ENCODE measurements at places on chromosomes 1 and 21.

DNA sequence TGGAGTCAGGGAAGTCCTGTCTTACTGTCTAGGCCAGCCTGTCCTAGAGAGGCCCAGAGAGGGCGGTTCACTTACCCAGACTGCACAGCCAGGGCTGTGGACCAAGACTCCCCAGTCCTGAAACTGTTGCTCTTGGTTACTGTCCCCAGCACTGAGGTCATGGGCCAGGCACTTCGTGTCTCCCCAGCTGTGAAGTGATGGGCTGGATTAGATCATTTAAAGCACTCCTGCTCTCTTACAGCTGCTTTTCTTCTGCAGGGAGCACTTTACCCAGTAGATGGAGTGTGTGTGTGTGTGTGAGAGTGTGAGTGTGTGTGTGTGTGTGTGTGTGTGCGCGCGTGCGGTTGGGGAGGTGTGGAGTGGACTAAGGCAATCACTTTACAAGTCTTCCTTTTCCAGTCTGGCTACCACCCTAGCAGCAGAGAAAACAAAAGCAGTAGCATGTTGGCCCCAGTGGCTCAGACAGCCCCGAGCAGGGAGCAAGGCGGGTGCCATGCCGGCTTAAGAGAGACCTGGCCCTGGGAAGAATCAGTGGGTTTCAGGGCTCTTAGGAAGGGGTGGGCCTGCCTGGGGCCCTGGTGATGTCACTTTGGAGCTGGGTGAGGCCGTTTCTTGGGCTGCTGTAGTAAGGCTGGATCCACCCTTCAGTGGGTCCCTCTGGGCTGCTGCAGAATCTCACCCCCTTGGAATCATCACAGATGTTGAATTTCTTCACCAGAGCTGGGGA is 2.4 kb downstream of the SPSB1 start:
- peak; percentile 37 for ATAC-seq

DNA sequence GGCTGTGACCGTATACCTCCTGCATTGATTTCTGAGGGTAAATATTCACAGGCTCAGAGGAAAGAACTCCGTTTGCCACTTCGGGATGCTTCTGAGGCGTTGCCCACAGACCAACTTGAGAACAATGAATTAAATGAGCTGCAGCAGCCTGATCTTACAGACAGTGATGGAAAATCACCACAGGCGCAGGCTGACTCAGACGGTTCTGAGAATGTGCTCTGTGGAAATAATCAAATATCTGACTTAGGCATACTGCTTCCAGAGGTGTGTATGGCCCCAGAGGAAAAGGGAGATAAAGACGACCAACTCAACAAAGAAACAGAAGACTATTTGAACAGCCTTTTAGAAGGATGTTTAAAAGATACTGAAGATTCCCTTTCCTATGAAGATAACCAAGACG is 76.7 kb upstream of the SCCPDH start:
- no peak for ATAC-seq

DNA sequence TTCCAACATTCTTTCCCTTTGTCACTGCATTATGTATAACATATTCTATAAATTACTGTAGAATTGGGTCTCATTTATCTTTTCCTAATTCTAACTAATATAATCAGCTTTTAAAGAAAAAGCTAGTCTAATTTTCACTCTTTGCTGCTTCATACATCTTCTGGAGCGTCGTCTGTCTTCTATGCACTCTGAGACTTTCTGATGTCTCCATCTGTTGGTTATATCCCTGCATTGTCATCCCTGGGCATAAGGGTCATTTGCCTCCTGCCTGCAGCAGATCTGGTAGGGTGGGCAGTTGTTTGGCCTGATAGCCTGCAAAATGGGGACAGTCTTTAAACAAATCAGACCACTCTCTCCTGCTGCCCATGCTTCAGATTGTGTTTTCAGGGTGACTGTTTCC is 40.8 kb upstream of the DYNLT5 start:
- ATAC-seq = no peak

DNA sequence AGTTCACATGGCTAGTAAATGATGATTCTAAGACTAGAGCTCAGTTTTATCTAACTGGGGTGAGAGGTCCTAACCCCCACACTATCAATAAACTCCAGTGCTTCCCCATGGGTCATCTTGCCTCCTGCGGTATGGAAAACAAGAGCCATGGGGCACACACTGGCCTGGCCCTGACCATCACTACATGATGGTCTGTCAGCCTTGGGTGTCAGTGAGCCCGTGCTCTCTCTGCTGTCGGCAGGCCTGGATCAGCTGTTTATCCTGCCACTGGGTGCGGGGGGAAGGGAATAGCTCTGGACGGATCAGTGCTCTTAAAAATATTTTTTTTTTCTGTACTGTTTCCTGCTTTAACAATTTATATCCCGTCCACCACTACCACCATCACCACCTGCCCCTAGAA is 255.0 kb upstream of the ADGRL2 start:
- ATAC-seq = no peak

DNA sequence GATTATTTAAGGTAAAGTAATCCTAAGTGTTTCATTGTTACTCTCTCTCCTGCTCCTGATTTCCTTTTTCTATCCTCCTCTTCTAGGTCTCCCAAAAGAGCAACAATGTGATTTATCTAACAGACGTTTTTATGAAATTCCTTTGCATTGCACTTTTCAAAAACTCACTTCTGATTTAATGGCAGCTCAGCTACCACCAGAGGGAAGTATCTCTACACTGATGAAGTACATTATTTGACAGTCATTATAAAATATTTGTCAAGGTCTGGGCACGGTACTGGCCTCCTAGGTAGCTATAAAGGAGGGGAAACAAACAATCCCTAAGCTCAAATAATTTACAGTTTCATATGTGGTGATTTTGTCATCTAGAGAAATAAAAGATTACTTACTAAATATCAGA is 15.6 kb downstream of the TMPRSS15 start:
- no peak for ATAC-seq

- no peak for ATAC-seq
These were observed 34.6 kb downstream of the MAPKAPK2 start for GRCh38 chr1:206719169-206719839.

DNA sequence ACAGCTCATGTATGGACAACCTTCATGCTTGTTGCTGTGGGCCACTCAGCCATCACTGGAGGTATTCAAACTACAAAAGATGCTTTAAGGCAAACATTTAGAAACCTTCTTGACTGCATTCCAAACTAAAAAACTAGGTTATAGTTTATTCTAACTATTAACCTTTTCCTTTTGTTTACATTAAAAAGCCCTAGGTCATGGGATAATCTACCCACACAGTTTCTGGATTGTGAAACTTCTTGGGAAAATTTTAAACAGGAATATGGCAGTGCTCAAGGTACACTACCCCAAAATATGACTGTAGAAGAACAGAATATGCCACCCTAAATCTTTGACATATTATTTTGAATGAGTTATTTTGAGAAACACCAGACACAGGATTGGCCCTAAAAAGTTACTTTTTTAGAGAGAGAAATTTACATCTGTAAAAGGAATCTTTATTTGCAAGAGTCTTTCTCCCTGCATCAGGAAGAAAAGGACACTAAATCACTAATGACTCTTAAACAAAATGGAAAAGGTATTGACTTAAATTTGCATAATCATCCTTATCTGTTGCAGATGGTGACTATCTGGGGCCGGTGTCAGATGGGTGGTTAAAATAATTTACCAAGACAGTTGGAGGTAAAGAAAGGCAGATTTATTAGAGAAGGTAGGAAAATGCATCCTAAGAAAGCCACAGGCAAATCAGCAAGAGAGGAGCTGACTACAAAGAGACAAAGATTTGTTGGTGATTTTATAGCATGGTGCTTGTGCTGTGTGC is 25.1 kb upstream of the NUF2 start:
- no peak for ATAC-seq

- ATAC-seq = peak; percentile 64
These were observed 13.8 kb upstream of the POGZ start for GRCh38 chr1:151472856-151473731.

- no peak for ATAC-seq
These were observed 45.4 kb downstream of the NPHS2 start for GRCh38 chr1:179530352-179530751.

DNA sequence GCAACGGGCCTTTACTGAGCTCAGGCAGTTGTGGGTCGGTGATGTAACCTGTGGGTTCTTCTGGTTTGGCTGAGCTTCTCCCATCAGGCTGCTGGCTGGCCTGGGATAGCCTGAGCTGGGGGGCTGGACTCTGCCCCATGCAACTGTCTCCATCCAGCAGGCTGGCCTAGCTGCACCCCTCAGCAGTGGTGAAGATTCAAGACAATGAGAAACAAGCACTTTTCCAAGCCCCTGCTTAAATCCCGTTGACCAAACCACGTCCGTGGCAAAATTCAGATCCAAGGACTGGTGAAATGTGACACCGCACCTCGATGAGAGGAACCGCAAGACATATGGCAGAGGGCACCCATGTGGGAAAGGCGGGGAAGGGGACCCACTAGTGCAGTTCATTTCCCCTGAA is 25.6 kb downstream of the PRSS38 start:
- ATAC-seq = no peak

- ATAC-seq = no peak
These were observed 430.9 kb downstream of the LTN1 start for GRCh38 chr21:28561772-28562171.

DNA sequence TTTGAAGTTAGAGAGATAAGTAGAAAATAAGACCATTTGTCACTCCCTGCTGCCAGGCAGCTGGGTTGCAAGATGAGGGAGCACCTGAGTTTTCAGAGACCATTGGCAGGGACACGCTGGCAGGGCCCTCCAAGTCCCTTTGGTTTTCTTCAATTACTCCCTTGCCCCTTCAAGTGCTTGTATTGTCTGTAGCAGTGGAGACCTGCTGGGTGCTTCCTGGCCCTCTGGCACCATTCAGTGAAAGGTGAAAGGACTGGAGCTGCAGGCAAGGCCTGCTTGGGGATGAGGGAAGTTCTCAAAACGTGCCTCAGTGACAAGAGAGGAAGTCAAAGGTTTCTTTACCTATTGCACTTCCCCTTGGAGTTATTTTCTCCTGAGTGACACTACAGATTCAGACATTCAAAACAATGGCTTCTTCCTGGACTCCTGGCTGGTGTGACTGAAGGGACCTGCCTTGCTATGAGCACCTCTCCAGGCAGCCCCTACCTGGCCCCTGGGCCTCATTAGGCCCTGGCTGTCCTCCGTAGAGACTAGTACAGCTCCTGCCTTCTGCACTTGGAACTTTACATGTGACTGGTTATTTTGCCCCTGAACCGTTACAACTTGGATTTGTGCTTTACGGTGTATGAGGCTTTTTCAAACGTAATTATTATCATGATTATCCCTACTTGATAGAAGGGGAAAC is 100.1 kb downstream of the C1orf21 start:
- ATAC-seq = no peak

Measured in esophagus mucosa (tissue), 1 donor.